ENCODE measurements at places on chromosomes 2 and 18.

DNA sequence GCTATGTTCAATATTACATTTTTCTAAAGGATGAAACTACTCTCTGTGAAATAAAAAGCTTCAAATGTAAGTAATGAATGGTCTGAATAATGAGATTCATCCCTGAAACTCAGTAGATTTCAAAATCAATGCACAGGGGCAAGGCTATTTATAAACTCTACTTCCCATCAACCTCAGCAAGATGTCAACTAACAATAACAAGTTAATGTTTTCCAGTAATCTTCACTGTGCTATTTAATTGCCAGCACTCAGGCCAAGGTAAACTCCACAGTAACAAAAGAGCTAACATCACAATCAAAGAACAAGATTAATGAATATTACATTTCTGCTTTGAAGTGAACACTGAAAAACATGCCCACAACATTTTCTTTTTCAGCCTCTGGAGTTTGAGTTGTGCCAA lies 144.3 kb upstream of the ZFP36L2 start:
- no peak for DNase-seq

DNA sequence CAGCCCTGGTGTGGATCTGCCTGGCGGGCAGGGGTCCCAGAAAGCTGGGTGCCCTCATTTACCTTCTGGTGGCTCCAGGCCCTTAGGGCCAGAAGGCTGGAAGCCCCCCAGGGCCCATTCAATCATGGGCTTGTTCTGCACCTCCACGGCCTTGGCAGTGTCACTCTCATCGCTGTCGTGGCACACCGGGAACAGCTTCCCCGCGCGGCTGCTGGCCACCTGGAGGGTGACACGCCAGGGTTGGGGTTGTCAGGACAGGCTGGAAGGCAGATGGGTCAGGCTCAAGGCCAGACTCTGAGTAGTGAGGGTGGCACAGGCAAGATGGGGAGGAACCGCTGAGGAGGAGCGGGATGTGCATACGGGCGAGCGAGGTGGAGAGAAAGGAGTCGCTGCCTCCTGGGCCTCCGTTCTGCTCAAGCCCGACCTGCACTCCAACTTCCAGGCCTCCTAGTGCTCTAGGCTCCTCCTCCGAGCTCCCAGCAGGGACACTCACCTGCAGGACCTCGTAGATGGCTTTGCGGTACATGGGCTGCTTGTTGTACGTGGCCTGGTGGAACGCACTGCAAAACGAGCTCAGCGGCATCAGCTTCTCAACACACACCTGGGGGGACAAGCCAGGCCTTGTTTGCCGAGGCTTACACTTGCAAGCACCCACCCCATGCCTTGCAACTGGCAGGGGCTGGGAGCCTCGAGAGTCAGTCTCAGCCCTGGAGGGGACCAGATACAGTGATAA lies 78.3 kb upstream of the POMC start:
- no peak for DNase-seq

GRCh38 chr2:147603876-147604275 lies 241.0 kb upstream of the ACVR2A start:
- no peak for DNase-seq

DNA sequence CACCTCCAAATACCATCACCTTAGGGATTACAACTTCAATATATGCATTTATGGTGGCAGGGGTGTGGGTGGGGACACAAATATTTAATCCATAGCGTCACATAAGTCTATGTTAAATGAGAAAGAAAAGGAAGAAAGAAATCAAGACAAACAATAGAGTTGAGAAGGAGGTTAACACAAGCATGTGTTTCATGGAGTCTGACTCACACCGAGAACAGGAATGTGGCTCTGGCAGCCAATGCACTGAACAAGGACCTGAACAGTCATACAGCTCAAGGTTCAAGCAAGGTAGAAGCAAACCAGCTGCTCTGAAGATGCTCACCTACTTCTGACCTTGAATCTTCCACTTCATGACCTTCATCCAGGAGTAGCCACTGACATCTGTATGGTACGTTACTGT lies 36.2 kb upstream of the LPIN1 start:
- DNase-seq = no peak

GRCh38 chr2:239199041-239199768 lies 201.6 kb downstream of the HDAC4 start:
- no peak for DNase-seq

DNA sequence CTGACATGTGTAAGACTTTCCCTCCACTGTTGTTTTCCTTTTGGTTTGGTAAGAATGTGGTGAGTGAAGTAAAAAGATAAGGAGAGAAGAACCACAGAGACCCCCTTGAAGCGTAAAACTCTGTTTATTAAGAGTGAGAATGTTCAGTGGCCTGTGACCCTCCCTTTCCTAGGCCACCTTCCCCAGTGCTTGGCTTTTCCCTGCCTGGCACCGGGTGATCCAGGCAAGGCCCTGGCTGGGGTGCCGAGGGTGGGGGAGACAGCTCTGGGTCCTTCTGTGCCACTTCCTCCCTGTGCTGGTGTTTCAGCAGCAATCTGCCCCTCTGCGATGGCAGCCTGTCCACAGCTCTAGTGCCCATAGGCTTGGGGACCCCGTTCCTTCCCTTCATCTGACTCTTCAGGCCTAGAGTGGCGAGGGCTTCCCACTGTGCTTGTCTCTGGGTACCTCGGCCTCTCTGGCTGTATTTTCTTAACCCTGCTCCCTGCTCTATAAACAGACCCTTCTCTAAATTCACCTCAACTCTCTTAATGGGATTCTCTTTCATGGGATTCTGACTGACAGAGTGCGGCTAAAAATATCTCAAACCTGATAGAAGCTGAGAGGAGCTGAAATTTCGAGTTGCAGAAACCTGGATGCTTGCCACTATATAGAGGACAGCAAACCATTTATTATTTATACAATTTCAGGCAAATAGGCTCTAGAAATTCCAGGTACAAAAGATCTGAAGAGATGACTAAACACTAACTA lies 461.0 kb downstream of the DLGAP1 start:
- DNase-seq = no peak

GRCh38 chr18:23141104-23141999 lies 6.1 kb downstream of the CABLES1 start:
- no peak for DNase-seq

DNA sequence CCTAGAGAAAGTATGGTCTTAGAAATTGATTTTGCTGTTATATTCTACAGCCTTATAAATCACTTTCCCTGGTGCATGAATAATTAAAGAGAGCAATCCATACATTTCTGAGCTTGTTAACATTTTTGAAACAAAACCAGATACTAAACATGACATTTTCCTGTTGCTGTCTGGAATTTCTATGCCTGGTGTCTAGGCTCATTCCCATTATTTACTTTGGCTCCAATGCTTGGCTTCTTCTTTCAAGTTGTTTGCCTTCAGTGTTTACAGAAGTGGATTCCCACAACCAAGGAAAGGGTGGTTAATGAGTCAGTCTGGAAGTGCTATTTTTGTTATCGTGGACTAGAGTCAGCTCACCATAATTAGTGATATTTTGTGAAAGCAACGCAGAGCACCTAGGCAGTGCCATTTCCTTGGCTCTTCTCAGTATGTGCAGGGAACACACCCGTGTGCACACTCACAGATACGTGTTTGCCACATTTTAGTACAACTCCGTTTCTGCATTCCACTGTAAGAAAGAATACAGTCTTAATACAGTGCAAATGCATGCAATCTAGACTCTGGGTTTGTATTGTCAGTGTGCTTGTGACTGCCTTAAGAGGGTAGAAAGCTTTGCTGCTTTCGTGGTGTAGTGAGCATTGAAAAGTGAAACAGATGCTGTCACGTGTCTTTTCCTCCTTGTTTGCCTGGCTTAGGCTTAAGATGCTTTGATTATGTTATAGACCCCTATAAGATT lies 185.0 kb upstream of the RASGRP3 start:
- DNase-seq = no peak

- no peak for DNase-seq
These were observed 25.4 kb downstream of the GREB1L start for GRCh38 chr18:21267400-21267799.

DNA sequence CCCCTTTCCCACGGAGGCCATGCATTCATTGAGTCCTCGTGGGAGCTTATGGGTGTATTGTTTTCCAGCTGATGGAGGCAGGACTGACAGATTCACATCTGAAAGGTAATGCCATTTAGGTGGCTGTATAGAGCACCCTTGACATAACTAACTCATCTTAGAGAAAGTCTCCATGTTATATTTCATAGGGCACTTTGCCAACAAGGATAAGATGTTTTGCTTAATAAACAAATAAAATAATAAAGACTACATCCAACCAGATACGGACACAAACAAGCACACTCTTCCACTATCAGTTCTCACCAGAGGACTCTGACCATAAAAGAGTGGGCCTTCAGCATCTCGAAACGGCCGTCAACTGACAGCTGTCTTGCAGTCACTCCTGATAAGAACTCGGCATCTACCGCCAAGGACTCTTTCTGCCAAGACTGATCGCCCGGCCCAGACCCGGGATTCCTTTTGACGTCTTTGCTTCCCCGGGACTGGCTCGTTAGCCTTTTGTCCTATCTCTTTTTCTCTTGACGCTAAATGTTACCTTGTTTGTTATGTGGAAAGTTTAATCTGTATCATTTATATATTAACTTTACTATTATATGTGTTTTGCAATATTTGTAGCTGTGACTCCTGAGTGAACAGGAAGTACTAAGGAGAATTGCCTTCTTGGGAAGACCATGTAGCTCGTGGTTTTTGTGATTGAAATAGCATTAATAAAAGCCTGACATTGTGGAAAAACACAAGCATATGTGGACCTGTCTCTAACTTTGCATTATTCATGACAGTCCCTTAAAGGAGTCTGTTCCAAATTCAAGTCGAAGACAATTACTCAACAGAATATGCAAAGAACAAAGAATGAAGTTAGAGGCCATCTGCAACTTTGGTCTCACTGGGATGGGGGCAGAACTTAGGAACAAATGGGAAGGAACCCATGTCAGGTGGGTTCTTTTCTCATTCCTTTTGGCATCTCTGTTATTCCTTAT lies 195.1 kb downstream of the LPIN1 start:
- DNase-seq = no peak

DNA sequence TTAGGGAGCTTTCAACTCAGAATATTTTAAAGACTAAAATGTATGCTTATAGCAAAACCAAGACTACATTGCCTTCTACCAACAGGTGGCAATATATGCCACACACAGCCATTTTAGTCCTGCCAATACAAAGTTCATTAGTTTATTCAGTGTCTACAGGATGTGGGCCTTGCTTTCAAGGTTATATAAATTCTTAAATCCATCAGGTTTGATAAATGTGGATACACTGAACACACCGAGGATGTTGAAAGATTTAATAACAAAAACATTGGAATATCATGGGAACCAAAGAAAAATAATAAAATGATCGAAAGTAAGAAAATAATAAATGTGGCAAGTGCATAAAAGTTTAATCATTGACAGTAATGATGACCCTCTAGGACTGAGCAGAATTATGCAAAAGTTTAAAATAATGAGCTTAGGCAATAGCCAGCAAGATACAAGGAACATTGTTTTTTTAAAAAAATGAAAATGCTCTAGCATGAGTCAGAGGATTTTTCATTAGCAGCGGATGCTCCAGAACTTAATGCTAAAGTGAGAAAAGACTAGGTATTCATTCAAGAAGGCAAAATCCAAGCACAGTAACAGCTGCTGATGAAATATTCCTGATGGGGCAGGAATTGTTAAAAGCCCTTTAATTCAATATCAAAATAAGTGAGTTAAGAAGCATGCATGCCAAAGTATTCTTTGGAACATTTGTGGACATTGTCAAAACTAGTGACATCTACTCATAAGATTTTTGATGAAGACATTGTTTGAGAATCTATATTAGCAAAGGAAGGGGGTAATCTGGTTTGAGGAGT lies 14.2 kb downstream of the SCN9A start:
- no peak for DNase-seq

- no peak for DNase-seq
These were observed 3.8 kb downstream of the CTIF start for GRCh38 chr18:48542513-48543181.

- no peak for DNase-seq
These were observed 28.6 kb downstream of the ARID5A start for GRCh38 chr2:96565111-96565510.

GRCh38 chr2:228102949-228103348 lies 78.5 kb downstream of the SPHKAP start:
- DNase-seq = no peak

DNA sequence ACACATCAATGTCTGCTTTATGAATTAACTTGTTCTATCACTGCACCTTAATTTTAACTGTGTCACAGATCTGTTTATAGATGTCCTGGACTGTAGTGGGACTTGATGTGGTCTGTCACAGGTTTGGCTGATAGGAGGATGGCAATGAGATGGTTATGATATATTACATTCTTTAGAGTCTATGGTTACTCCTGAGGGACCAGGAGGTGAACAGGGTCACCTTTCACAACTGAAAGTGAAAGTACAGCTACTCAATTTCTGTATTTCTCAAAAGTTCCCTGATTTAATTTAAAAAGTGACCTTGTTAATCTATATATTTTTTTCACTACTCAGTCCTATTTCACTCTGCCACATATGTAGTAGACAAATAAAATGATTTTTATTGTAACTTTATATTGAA lies 1284.1 kb upstream of the GYPC start:
- DNase-seq = no peak

DNA sequence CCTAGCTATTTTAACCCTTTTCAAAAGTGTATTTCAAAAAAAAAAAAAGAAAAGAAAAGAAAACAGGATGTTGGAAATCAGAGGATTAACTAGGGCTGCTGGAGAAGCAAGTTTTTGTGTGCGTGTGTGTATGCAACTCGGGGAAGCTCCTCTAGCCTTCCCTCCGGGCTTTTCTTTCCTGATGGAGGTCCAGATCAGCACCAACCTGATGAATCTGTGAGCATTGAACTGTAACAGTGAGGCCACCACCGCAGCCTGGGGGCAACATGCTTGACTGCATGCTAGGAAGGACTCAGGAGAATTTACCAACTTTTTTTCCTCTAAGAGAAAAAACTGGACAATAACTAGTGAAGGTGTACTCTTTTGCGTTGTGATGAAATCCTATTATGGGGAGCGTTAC lies 2.3 kb downstream of the OBSL1 start:
- no peak for DNase-seq

GRCh38 chr2:71736091-71736861 lies 282.9 kb downstream of the DYSF start:
- DNase-seq = no peak

GRCh38 chr2:71466301-71467179 lies 13.2 kb downstream of the DYSF start:
- no peak for DNase-seq

Data from type B pancreatic cell (in vitro differentiated cells).